ENCODE measurements at places on chromosomes 12 and 14. TPM values are rescaled to one million over a fixed set of nuclear protein-coding genes. Genes with fewer than 3 reads are reported as not detected.

Gene SSTR1
- 11.0 TPM for total RNA-seq

Gene KLHDC1
- total RNA-seq = 1.6 TPM

Gene KRT74
- not detected for total RNA-seq

Gene SERPINA5
- not detected for total RNA-seq

Gene MNAT1
- 51.4 TPM for total RNA-seq

Gene SERPINA3
- under 0.01 TPM for total RNA-seq

Gene MORN3
- total RNA-seq = 1.5 TPM

Gene SMCO2
- total RNA-seq = 0.22 TPM

Gene ACACB
- total RNA-seq = 4.3 TPM

Gene TAS2R20
- 6.4 TPM for total RNA-seq

Gene SOX5
- total RNA-seq = 22.5 TPM

Gene KERA
- total RNA-seq = not detected

Gene PLEKHG7
- not detected for total RNA-seq

Gene MANSC4
- not detected for total RNA-seq

Gene MYRFL
- total RNA-seq = not detected

Gene LTB4R2
- 7.7 TPM for total RNA-seq

Gene RIN3
- total RNA-seq = 12.3 TPM

Gene CLEC1A
- not detected for total RNA-seq

Gene ADCY4
- 0.66 TPM for total RNA-seq

Gene PTPRR
- total RNA-seq = 1.1 TPM

Gene SLC38A4
- 14.7 TPM for total RNA-seq

Gene SLC24A4
- total RNA-seq = not detected

Gene NTF3
- 10.5 TPM for total RNA-seq

Gene SRGAP1
- 18.9 TPM for total RNA-seq

Gene GLT8D2
- 28.2 TPM for total RNA-seq

Gene TOMM20L
- total RNA-seq = not detected

Gene PRH2
- not detected for total RNA-seq

Gene MMP19
- total RNA-seq = 11.2 TPM

Gene FGF6
- total RNA-seq = not detected

Gene DIP2B
- 35.9 TPM for total RNA-seq

Gene CACNA2D4
- 0.22 TPM for total RNA-seq

Gene NOPCHAP1
- total RNA-seq = 5.0 TPM

Gene PLEKHD1
- not detected for total RNA-seq

Gene KIF21A
- total RNA-seq = 6.3 TPM

Gene PPP4R4
- total RNA-seq = 0.43 TPM

Gene SPRING1
- 43.2 TPM for total RNA-seq

Gene HEBP1
- total RNA-seq = 8.9 TPM

Gene CLEC4E
- total RNA-seq = not detected
